Hematopoietic multipotent progenitor cell treated with erythropoietin and hydrocortisone succinate and interleukin-3 and kit ligand, for 17 days (in vitro differentiated cells): ENCODE measurements at places on chromosomes 5 and 9.

GRCh38 chr5:56055859-56056258 is 61.1 kb upstream of the IL6ST start:
- no peak for DNase-seq

GRCh38 chr9:99118782-99119466 is 14.0 kb downstream of the TGFBR1 start:
- no peak for DNase-seq

DNA sequence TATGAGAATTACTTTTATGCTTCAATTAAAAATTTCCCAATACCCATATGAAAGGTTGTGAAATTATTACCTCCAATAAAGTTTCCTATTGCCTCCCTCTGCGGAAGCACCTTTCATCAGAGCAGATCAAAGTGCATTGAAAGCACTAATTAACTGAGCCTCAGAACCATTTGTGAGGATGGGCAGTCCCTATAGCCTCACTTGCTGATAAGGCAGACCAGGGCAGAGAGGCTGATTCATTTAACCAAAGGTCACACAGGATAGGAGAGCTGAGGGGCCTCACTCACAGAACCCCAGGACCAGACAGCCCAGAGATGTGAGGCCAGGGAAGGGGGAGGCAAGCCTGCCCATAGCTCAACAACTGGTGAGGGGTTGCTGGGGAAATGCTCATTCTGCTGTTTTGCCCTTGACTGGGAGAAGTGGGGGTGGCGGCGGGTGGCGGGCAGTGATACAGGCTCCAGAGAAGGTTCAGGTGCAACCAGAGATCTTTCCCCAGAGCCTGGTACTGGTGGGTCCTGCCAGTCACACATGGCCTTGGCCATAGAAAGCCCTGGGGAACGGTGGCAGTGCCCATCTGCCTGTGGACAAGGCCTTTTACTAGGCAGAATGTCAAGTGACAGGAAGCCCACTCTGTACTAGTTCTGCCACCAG is 57.9 kb downstream of the MACROH2A1 start:
- no peak for DNase-seq

DNA sequence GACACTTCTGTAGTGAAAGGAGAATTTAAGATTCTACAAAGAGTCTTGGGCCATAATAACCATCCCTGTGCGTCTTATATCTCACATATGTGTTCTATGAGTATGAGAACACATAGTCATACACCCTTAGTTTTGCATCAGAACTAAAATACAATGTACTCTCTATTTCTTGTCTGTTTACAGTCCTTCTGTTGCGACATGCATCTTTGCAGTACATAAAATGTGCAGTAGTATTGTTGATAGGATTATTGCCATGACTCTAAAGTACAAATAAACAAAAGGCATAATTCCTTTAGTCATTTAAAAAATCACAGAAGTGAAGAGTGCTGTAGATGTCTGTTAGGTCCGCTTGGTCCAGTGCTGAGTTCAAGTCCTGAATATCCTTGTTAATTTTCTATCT is 201.9 kb downstream of the NR3C1 start:
- DNase-seq: no peak

DNA sequence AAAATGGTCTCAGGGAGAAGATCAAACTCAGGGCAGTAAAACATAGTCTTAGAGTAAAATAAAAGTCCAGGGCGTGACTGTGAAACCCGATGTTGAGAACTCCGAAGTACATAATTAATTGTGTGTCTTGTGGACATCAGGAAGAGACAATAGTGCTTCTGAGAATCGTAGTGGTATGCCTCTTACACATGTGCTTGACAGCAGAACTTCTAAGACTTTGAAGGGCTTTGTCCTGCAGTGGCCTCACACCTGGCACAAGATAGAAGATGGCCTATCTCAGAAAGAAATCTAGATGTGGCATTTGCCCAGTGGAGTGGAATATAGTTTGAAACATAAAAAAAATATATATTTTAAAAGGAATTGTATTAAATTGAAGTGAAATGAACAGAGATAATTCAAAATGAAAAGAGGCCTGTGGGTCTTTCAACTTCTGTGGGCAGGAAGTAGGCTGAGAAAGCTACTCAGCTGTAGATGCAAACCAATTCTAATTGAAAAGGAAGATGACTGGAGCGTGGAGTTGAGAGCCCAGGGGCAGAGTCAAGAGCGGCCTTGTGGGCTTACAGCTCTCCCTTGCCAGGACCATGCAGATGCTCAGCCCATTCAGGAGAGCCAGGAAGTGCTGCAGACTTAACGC is 468.4 kb downstream of the KDM4C start:
- no peak for DNase-seq

GRCh38 chr9:121645003-121645402 is 6.4 kb upstream of the DAB2IP start:
- no peak for DNase-seq

DNA sequence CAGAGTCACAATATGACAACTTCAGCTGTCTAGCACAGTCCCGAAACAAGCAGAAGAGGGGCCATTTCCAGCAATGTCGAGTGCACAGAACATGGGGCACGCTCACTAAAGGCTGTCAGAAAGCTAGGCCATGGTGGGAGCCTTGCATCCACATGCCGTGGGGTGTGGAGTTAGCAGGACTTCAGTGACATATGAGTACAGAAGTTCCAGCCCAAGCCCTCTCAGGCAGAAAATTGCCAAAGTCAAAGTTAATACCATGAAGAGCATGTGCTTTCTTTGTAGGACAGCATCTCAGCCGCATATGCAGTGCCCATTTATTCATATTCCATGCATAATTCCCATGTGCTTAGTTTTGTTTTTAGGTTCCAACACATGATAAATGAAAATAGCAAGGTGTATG is 26.7 kb downstream of the ECM2 start:
- no peak for DNase-seq

DNA sequence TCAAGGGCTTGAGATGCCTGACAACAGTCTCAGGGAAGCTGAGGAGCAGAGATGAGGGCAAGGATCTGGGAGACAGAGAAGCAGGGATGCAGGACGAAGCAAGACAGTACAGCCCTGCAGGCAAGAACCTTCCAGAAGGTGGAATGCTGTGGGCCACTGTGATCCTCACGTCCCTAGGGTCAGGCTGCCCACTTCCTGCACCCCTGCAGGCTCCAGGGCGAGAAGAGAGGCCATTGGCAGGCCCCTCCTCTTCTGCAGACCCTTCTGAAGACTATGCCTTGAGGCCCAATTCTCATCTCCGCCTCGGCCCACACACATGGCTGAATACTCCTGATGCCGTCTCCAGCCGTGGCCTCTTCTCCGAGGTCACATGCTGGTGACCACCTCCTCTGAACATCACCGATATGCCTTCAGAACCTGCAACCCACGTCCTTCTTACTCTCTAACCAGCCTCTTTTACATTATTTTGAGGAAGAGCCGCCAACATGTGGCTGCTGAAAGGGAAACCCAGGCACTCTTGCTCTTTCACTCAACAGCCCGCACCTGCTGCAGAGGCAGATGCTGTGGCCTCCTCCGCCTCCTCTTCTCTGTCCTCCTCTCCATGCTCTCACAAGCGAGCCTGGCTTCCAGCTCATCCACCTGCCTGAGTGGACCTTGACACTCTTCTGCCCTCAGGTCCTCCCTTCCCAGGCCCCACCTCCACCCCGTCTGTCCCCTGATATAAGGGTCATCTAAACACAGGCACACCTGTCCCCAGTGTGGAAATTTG is 181.5 kb downstream of the IRX2 start:
- DNase-seq: no peak

DNA sequence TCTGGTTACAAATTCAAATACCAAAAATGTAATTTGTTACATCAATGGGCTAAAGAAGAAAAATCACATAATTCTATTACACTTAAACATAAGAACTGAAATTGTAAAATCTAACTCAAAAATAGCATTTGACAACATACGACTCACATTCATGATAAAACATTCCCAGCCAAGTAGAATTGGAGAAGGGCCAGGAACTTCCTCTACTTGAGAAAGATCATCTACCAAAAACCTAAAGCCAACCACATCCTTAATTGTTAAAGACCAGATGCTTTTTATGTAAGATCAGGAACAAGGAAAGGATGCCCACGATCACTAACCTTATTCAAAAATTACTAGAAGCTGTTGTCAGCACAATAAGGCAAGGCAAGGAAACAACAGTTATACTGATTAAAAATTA is 1819.8 kb upstream of the C9orf72 start:
- DNase-seq: no peak
